ENCODE measurements at places on chromosomes 7 and 10.

- DNase-seq: no peak
Observed at GRCh38 chr7:116607299-116607698, 64.7 kb upstream of the MET start.

DNA sequence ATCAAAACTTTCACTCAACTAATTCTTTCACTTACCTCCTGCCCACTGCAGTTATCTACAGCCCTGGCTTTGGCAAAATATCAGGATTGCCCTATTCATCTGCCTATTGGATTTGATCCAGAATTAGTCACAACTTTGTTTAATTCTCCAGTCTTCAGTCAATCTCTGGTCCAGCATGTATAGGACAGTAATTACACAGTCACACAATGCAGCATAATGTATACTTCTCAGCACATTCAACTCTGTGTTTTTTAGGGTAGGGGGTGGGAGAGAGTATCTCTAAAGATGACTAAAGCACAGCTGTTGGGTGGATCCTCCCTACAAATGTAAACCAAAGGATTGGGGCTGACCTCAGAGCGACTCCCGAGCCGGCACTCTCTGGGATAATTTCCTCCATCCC, 17.7 kb upstream of the NRP1 start:
- DNase-seq: no peak

DNA sequence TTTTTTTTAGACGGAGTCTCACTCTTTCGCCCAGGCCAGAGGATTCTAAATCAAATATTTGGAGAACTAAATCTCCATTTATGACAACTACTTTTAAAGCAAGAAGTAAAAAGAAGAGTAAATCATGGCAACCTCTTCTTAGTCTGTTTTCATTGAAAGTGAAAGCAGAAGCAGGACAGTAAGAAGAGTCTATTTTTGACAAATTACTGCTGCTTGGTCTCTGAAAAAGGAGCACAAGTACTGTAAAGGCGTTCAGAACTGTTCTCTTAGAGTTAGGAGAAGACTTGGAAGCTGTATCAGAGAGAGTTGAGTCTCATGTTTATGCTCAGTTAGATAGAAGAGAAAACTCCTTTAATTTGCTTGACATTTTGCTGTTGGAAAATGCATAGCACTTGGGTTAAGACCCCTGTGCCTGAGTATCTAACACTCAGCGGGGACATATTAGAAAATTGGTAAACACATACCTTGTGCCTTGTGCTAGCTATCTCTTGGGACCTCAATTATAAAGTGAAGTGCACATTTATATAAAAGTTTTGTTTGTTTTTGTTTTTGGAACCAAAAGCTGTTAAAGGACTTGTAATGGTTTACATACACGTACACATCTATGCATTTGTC, 433.0 kb downstream of the ANKRD7 start:
- peak; percentile 13 for DNase-seq

- DNase-seq: no peak
Observed at GRCh38 chr10:45375716-45376231, 1.8 kb downstream of the ALOX5 start.

GRCh38 chr7:12926206-12926605, 238.8 kb downstream of the ARL4A start:
- no peak for DNase-seq

- no peak for DNase-seq
Observed at GRCh38 chr7:139691253-139691781, 86.5 kb downstream of the HIPK2 start.

Data from GM12878 (cell line).